ENCODE measurements at places on chromosomes 16 and 17.

DNA sequence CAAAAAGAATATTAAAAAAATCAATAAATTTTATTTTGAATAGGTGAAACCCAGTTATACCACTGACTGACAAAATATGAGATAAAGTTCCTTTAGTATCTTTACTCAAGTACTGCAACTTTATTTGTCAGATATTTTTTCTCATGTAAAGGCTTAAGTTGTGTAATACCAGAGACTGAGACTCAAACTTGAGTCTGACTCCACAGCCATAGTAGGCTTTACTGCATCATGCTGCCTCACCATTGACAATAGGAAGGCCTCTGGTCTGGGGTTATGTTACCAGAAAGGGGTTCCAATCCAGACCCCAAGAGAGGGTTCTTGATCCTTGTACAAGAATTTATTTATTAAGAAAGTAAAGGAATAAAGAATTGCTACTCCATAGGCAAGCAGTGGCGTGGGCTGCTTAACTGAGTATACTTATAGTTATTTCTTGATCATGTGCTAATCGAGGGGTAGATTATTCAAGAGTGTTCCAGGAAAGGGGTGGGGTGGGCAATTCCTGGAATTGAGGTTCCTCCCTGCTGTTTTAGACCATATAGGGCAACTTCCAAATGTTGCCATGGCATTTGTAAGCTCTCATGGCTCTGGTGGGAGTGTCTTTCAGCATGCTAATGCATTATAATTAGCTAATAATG is 187.4 kb upstream of the WSB1 start:
- DNase-seq = no peak

DNA sequence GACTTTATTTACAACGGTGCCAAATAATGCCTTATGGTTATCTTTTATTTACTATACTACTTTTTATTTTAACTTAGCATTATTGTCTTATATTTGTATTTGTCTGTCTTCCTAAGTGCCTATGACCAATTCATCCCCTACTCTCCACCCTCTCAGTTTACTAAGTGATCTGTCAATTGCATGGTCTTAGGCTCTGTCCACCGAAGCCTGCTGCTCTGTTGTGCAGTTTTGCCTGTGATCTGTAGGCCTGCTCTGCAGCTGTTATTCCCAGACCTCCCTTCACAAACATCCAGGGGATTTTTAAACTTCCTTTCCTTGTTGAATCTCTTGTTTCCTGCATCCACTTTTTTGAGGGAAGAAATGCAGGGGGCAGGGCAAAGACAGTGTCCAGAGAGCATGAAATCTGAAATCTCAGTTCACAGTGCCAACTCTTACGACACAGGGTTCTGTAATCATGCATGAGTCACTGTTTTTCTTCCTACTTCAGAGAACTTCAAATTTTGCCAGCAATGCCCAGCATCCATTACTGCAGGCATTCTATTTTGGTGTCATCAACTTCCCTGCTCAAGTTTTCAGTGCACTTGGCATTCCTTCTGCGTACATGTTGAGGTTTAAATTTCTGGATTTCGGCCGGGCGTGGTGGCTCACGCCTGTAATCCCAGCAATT is 11.4 kb downstream of the SLFN5 start:
- peak; percentile 35 for DNase-seq

DNA sequence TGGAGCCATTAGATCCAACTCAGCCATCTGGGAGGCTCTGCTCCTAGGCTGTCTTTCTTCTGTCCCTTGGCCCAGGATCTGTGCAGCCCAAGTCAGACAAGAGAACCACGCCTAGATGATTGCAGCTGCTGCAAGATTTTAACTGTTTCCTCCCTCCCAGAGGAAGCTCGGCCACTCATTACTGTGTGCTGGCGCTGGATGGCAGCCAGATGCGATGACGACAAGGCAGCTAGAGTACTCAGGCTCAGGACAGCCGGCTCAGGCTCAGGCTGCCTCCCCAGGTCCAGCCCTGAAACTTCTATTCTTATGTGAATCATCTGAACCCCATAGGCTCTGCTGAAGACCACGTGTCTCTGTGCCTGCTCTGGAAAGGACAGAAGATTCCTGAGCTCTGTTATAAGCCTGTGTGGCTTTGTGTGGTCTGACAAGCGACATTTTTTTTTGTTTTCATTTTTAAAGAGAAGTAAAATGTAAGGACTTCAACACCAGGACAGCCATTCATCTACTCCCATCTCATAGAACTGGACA is 32.1 kb upstream of the FBXW10B start:
- peak; percentile 93 for DNase-seq

DNA sequence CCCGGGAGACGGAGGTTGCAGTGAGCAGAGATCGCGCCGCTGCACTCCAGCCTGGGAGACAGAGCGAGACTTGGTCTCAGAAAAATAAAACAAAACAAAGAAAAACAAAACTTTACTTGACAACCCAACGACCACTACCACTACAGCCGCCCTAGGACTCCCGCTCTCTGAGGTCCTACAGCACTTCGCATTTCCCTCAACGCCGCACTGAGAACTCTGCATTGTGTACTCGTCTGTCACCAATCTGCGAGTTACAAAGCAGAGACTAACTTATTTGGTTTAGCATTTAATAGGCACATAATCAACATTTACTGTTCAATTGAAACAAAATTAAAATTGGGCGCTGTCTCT is 479 bp upstream of the ZNF207 start:
- DNase-seq = no peak

GRCh38 chr17:18974407-18975149 is 22.6 kb downstream of the SLC5A10 start:
- DNase-seq = no peak

- DNase-seq = no peak
These were observed 60.6 kb downstream of the NT5M start for GRCh38 chr17:17363638-17364337.

DNA sequence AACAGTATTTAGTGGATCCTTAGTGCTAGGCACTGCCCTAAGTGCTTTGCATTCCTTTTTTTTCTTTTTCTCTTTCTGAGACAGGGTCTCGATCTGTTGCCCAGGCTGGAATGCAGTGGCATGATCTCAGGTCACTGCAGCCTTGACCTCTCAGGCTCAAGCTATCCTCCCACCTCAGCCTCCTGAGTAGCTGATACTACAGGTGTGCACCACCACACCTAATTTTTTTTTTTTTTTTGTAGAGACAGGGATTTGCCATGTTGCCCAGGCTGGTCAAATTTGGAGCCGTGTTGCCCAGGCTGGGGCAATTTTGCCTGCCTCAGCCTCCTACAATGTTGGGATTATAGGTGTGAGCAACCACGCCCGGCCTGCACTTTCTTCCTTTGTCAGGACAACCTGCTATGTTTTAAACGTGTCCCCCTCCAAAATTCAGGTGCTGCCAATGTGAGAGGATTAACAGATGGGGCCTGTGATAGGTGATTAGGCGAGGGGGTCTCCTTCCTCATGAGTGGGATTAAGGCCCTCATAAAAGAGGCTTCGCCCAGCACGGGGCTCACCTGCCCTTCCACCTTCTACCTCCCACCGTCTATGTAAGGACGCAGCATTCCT is 5.4 kb downstream of the NQO1 start:
- DNase-seq = no peak

- DNase-seq = no peak
These were observed 15.2 kb upstream of the MTSS2 start for GRCh38 chr16:70701036-70701435.

GRCh38 chr17:43676471-43676870 is 14.7 kb upstream of the MEOX1 start:
- DNase-seq = no peak

DNA sequence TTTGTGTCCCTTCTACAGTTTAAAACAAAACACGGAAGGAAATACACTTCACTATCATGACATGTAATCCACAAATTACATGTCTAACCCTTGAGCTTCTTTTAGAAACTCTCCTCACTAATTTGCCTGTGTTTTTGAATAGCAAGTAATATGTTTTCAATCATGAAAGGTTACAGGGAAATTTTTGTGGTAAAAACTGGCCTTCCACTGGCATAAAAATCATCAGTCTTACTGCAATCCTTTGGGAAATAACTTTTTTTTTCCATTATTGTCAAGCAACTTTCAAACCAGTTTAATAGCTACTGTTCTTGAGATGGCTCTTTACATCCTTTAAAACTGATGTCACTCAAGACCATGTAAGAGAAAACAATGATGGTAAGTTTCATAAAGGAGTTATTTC is 27.0 kb downstream of the MYO1D start:
- DNase-seq = no peak

- DNase-seq = no peak
These were observed 71.3 kb downstream of the IRX5 start for GRCh38 chr16:55001931-55002330.

DNA sequence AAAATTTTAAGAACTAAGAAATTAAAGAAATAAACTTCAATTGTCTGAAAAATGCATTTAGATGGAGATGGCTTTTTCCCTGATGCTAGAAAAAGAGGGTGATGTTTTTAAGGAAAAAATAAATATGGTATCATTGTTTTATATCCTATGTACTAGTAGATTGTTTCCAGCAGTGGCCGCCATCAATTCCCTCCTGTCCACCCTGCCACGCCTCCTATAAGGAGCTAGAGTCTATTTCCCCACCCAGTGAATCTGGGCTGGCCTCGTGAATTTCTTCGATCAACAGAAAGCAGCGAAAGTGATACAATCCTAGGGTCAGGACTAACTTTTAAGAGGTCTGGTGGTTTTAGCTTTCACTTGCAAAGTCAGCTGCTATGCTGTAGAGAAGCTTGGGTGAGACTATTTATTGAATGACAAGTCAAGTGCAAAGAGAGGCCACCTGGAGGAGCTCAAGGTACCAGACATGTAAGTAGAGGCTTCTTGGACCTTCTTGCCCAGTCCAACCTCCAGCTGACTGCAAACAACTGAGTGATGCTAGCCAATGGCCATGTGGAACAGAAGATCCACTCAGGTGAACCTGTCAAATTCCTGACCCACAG is 80.9 kb upstream of the MTMR4 start:
- DNase-seq = no peak

GRCh38 chr16:85018529-85019236 is 7.3 kb upstream of the ZDHHC7 start:
- no peak for DNase-seq

GRCh38 chr17:859824-860195 is 77.7 kb downstream of the MRM3 start:
- DNase-seq = no peak

DNA sequence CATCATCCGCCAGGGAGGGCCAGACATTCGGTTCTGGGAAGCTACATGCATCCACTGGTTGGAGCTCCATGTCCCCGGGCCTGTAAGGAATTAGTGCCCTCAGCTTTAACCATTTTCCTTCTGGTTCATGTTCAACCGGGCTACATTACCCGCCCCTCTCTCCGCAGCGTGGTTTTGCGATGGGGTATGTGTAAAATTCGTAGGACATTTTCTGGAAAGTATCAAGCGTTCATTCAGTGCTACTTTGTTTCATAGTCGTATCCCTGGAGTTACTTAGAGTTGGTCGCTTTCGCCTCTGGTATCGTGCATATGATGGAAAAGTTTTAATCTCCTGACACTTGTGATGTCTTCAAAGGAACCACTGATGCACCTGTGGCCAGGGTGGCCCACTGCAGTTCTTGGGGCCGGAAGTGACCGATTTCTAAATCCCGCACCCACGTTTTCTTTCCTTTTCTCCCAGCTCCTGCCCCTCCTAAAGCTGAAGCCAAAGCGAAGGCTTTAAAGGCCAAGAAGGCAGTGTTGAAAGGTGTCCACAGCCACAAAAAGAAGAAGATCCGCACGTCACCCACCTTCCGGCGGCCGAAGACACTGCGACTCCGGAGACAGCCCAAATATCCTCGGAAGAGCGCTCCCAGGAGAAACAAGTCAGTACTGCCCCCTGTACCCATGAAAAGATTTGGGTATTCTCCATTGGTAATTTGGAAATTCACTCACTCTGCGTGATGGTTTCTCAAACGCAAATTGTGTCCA is 637 bp downstream of the RPL23A start:
- DNase-seq = no peak

DNA sequence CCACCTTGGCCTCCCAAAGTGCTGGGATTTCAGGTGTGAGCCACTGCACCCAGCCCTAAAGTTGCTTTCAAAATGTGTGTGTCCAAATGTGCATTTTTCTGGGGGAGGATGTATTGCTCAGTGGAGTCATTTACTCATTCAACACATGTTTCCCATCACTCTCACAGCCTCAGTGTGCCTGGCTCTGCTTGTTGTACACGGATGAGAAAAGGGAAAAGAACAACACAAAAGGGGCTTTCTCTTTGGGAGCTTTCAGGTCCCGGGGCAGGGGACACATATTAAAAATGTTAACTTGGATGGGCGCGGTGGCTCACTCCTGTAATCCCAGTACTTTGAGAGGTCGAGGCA is 1.7 kb upstream of the PPL start:
- DNase-seq = no peak

DNA sequence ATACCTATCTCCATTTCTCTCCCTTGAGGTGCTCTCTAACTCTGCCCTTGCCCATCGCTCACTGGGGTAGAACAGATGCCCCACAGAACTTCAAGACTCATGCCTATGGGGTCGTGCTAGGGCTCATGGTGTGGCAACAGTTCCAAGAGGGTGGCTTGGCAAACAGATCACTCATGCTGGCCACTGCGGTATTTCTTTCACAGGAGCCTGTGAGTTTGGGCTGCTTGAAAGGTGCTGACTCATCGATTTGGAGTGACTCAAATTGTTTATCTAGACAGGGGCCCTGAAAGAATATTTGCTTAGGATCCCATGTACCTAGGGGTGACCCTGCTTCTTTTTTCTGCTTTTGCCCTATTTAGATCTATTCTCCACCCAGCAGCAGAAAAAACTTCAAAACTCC is 69.9 kb downstream of the IRX5 start:
- DNase-seq = no peak

DNA sequence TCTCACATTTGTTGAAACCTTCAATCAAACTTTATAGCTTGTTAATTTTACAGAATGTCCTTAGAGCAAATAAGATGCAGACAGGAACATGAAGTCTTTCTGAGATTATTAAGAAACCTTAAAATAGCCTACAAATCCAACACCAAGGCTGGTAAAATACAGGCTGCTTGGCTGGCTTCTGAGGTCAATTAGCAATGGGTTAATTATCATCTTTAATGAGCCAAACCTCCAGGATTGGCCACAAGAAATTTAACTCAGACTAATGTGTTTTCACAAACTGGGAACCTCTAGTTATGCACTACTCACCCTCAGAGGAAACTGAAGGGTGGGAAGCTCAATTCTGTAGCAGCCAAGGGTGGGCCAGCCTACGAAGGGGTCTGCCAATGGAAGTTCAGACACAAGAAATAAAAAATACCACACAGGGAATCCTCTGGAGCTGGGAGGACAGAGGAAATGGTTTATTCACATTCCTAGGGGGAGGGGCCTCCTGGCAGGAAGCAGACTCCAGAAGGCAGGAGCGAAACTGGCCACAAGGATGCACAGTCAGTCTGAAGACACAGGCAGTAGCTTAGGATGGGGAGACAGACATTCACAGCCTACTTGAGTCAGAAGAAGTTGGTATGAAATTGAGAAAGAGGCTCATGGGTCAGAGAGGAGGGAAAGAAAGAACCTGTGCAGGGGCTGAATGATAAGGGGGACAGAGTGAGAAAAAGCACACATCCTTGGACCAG is 36.1 kb downstream of the HIC1 start:
- peak; percentile 71 for DNase-seq

DNA sequence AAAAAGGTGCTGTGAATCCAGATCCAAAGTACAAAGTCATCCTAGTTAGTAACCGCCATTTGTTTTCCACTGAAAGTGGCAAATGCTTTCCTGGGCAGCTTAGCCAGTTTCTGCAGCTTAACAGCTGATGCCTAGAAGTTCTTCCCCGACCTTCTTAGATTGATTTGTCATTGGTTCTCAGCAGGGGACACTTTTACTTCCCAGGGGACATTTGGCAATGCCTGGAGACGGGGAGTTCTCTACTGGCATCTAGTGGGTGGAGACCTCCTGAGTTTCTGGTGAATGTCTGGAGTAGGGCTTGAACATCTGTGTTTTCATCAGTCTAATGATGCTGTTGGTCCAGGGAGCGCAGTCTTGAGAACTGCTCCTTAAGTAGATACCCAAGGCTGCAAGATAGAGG is 7.6 kb downstream of the DNAJA3 start:
- no peak for DNase-seq
